Common myeloid progenitor, CD34-positive (primary cell): ENCODE measurements at places on chromosomes 2 and 18.

GRCh38 chr2:139281124-139281523, 500.9 kb upstream of the NXPH2 start:
- no peak for DNase-seq

- DNase-seq = no peak
These were observed 3.4 kb downstream of the HDLBP start for GRCh38 chr2:241312082-241312481.

DNA sequence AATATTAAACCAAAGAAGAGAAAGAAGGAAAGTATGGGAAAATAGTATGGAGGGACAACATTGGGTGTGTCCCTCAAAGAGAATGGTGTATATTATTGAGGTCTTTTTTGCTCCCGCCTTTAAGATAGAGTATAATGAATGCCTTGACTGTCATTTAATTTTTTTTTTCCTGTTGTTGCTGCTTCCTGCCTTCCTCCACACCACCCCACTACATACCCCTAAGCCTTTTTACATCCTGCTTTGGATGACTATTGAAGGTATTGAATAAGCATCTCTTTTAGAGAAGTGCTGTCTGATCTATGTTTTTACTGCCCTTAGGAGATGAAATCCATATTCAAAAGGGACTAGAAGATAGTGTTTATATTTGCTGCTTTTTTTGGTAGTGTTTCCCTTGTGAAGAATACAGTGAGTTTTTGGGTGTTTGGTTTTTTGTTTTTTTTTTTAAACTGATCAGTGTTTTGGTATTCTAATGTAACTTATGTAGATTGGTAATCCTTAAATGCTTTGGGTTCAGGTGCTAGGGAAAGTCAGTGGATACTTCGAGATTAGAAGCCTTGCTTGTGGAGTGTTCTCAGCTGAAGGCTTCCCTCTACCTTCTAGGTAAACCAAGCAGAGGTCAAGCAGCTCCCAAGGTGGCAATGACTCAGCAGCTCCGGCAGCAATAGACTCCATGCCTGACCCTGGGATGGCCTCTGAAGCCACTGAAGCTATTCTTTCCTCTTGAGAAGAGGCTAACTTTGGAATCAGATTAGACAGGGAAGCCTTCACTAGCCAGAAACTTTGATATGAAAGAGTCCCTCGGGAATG, 5.0 kb downstream of the FZD7 start:
- DNase-seq = no peak

DNA sequence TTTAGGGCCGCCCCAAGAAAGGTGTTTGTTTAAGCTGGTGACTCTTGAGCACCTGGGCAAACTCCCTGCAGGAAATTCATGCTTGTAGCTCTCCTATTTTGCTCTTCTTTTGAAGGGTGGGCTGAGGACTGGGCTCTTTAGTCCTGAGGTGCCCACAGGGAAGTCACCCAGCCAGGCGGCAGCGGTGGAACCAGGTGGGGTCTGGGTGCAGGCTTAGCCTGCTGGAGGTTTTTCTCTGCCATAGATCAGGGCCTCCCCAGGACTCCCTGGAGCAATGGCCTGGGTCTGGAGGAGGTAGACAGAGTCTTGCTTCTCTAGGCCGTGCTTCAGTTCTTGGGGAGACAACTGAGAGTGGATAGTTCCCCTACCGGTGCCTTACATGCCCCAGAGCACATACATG, 99.9 kb downstream of the CLIP4 start:
- no peak for DNase-seq

DNA sequence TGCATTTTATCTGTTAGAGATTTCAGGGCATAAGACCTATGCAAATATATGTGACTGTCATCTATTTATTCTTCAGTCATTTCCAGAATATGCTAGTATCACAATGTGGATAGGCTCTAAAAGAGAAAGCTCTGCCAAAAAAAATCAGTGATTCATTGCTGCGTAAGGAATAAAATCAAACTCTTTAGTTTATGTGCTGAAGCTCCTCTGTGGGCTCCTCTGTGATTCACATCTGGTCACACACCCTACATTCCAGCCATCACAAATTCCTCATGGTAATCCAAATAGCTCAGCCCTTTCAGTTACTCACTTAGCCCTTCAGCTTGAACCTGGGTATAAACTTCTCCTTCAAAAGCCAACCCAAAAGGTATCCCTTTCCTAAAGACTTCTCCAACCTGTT, 21.4 kb downstream of the DLGAP1 start:
- DNase-seq = no peak

- DNase-seq = peak; percentile 61
These were observed 23.5 kb downstream of the MARCHF4 start for GRCh38 chr2:216348756-216349308.

DNA sequence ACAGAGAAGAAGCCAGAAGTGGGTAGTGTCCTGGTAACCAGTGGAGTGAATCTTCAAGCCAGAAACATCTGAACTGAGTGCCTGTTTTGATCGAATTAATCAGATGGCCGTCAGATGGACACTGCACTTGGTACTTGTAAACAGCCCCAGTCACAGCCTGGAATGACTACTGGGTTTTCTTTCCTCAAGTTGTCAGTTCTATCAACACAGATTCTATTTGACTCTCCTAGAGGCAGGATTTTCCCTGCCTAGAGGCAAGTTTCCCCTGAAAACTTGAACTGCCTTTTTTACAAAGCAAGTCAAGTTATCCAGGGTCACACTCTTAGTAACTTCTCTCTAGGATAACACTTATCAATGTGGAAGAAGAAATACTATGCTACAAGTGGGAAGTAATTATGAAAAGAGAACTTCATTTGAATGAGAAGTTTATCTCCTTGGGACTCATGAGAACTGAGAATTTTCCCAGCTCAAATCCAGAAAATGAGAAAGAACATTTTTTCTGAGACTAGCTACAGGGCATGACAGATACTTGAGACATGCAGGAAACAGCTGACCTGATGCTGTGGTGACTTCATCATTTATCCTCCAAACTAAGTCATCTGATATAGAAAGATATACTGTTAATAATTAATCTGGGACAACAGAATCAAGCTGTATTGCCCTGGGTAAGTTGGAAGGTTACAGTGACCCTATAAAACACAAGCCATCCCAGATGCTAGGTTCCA, 36.0 kb downstream of the SULT1C2 start:
- no peak for DNase-seq

DNA sequence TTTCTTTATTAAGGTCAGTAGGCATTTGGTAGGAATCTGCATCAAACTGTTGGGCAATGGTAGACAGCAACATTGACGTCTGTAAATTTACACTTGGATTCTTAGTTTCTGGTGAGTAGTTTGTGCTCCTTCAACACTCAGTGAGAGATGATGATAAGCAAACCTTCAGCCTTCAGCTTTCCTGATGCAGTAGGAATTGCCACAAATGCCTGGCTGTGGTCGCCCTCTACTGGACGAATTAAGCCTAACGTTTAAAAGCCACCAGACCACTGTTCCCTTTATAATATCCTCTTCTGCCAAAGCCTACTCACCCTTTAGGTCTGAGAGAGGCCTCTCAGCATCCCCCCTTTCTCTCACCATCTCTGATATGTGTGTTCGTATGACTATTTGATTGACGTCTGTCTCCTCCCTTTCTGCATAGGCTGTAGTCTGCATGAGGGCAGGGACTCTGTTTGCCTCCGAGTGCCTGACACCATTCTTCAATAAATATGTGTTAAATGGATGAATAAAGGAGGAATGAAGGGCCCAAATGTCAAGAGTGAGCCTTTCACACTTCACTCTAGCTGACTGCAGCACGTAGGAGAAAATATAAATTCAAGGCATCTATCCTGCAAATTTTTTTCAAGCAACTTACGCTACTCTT, 47.0 kb upstream of the PLEKHM3 start:
- peak; percentile 77 for DNase-seq

DNA sequence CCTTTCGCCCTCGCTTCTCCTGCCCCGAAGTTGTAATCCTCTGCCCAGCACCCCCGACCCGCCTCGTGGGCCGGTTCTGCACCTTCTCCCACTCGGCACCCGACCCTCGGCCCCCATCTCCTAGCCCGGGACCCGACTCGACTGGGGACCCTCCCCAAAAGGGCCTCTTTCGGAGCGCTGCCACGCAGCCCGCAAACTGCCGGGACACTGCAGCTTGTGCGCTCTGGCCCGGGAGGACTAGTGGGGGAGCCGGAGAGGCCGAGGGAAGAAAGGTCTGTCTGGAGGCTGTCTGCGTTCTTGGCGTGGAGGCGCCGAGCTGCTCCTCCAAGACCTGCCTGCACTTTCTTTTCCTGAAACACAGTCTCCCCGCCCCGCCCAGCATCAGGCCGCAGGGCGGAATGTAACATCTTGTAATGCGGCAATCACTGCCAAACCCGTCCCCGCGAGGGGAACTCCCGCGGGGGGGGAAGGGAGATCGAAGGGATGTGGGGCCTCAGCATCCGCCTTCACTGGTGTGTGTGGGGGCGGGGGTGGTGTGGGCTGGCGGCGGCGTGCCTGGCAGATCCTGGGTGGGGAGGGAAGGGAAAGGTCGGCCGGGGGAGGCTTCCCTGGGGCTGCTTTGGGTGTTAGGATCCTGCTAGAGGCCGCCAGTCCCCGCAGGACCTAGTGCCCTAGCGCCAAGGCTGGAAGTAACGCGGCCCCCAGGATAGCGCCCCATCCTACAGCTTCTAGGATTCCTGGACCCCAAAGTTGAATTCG, 7.4 kb downstream of the DLX2 start:
- DNase-seq = peak; percentile 74

DNA sequence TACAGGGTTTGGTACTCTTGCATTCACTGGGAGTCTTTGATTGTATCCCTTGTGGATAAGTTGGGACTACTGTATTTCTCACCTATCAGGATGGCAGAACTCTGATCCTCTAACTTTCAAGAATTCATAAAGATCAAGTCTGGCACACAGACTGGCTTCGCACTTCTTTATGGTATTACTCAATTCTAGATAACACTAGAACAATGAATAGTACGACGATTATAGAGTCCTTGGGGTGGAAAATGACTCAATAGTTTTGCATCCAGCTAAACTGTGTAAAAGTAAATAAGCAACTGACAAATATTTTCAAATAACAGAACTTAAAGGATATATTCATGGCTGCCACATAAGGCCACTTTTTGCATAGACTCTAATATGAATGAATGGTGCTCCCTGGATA, 103.4 kb upstream of the MEX3C start:
- no peak for DNase-seq

GRCh38 chr2:196183172-196183473, 11.7 kb upstream of the STK17B start:
- no peak for DNase-seq

GRCh38 chr2:103292573-103292972, 530.7 kb downstream of the TMEM182 start:
- no peak for DNase-seq

GRCh38 chr2:107354175-107354574, 468.2 kb upstream of the ST6GAL2 start:
- no peak for DNase-seq

- DNase-seq = no peak
These were observed 655 bp downstream of the RND3 start for GRCh38 chr2:150486539-150487484.

- DNase-seq = peak; percentile 64
These were observed 61.3 kb upstream of the PGAP1 start for GRCh38 chr2:196987649-196988364.

GRCh38 chr18:54679318-54680149, 88.5 kb downstream of the DYNAP start:
- peak; percentile 71 for DNase-seq

- no peak for DNase-seq
These were observed 551.7 kb downstream of the SATB2 start for GRCh38 chr2:198905881-198906612.

DNA sequence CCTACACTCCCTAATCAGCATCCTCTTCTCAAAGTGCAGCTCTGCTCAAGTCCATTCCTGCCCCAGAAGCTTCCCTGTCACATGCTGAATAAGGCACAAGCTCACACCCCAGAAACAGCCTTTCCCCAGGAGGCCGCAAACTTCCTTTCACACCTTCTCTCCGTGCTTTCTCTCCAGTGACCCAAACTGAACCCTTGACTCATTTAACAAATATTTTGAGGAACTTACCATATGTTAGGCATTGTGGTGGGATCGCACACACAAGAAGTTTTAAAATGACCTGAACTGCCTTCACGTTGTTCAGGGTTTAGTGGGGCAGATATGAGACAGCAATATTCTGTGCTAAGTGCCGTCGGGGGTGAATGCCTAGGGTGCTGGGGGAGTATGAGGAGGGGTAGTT, 161.3 kb downstream of the INSIG2 start:
- DNase-seq = peak; percentile 10

DNA sequence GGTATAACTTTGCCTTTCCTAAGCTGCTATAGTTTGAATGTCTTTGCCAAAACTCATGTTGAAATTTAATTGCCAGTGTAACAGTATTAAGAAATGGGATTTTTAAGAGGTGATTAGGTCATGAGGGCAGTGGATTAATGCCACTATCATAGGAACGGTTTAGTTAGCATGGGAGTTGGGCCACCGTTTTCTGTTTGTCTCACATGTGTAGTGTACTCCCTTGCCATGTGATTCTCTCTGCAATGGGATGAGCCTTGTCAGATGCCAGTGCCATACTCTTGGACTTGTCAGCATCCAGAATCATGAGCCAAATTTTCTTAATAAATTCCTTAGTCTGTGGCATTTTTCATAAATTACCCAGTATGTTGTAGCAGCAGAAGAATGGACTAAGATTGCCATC, 388.9 kb upstream of the RGPD4 start:
- no peak for DNase-seq

GRCh38 chr18:57014772-57015413, 132.0 kb upstream of the BOD1L2 start:
- no peak for DNase-seq

DNA sequence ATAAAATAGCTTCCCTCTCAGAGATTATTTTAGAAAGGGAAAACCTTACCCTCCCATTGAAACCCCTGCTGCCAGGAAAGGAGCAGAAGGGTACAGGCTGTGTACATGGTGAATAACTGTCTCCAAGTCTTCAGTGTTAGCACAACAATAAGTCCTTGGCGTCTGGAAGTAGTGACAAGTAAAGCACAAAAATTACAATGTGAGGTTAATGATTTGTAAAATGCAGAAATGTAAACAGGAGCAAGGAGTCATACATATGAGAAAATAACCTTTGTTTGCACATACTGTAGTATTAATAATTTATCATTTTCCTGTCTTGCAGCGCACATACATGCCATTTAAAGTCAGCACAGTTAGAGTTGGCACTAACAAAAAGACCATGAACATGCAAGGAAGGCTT, 40.5 kb downstream of the ABHD3 start:
- no peak for DNase-seq

- DNase-seq = no peak
These were observed 384.6 kb downstream of the NRXN1 start for GRCh38 chr2:50647381-50647780.

GRCh38 chr2:230161184-230161583, 58.6 kb downstream of the SP110 start:
- DNase-seq = no peak
